MM.1S (cell line): ENCODE measurements at places on chromosomes 4 and X.

GRCh38 chr4:142824368-142824767 lies 21.7 kb downstream of the INPP4B start:
- H3K27ac ChIP-seq, result no peak overlapping the region
- H3K4me3 ChIP-seq, result no peak overlapping the region
- no peaks in the 10 kb centered on the region for H3K27me3 ChIP-seq

GRCh38 chrX:29541038-29541437 lies 674.3 kb upstream of the MAGEB2 start:
- no peak overlapping the region for H3K4me3 ChIP-seq
- no peaks in the 10 kb centered on the region for H3K27me3 ChIP-seq
- H3K27ac ChIP-seq, result no peak overlapping the region

- no peak overlapping the region for H3K27ac ChIP-seq
- no peak for DNase-seq
- H3K4me1 ChIP-seq, result peaks cover 35% of the 10 kb centered on the region
- H3K4me3 ChIP-seq, result no peak overlapping the region
- no peaks in the 10 kb centered on the region for H3K36me3 ChIP-seq
Measured at GRCh38 chrX:37799936-37800335, 20.1 kb downstream of the CYBB start.

DNA sequence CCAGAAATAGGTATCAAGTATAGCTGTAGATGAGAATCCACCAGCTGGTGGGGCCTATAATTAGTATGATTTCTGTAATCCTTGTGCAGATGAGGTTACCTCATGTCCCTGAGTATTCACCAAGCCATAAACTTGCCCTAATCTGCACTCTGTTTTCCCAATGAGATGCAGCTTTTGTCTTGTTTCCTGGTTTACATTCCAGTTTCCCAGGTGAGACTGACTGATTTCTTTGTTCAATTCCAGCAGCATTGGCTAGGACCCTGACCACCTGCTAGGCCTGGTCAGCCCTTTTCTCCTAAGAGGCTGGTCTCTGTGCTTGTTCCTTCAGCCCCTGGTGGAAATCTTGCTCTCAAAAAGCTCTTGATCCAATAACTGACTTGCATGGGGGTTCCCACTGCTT lies 44.6 kb downstream of the GABRB1 start:
- no peaks in the 10 kb centered on the region for H3K36me3 ChIP-seq
- no peak overlapping the region for H3K4me3 ChIP-seq
- no peak for DNase-seq
- no peaks in the 10 kb centered on the region for H3K4me1 ChIP-seq
- H3K27ac ChIP-seq, result no peak overlapping the region
- H3K27me3 ChIP-seq, result no peaks in the 10 kb centered on the region

DNA sequence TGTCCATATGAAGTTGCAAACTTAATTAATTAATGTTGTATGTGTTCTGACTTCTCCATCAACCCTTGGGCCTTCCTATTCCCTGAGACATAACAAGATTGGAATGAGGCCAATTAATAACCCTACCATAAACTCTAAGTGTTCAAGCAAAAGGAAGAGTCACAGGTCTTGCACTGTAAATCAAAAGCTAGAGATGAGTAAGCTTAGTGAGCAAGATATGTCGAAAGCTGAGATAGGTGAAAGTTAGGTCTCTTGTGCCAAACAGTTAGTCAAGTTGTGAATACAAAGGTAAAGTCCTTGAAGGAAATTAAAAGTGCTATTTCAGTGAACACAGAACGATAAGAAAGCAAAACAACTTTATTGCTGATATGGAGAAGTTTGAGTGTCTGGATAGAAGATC lies 58.2 kb upstream of the GPRIN3 start:
- no peaks in the 10 kb centered on the region for H3K27me3 ChIP-seq
- H3K27ac ChIP-seq, result no peak overlapping the region
- no peak overlapping the region for H3K4me3 ChIP-seq
- H3K4me1 ChIP-seq, result no peaks in the 10 kb centered on the region

DNA sequence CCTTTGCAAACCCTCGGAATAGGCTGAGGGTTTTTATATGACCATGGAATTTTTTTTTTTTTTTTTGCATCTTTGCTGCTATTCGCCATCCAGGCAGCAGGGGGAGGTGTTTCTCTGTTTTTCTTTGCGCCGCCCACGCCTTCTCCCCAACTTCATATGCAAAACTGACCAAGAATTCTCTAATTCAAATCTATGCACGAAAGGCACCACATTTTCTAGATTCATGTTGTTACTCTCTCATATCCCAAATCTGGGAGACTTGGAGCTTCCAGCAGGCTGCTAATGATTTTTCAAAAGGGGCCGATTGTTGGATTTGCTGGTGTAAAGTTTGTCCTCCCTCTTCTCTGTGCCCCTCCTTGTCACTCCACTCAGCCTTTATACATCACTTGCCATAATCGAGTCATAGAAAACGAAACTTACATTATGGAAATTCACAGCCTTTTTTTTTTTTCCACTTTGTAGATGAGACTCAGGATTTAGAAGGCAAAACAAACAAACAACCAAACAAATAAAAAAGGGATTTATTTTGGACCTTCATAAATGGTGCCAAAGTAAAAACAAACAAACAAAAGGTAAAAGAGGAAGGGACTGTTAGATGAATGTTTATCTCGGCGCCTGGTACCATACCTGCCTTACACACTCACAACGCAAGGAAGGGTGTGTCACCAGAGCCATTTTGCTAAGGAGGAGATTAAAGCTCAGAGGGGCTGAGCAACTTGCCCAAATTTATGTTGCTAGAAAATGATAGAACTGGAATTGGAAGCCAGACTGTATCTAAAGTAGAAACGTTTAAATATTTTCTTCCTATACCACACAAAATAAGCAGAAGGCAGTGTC lies 29.3 kb upstream of the BOD1L1 start:
- peak overlapping the region; percentile 57 for H3K4me3 ChIP-seq
- H3K27me3 ChIP-seq, result no peaks in the 10 kb centered on the region
- no peak overlapping the region for H3K27ac ChIP-seq
- 0 out of 2 replicates have a peak, but pooled peaks cover 5% of the 10 kb centered on the region for H3K4me1 ChIP-seq
- H3K36me3 ChIP-seq, result no peaks in the 10 kb centered on the region

GRCh38 chr4:123776267-123776666 lies 379.7 kb downstream of the SPRY1 start:
- H3K4me1 ChIP-seq, result peaks cover 9% of the 10 kb centered on the region; the same call in 1 of the 2 replicates
- H3K36me3 ChIP-seq, result no peaks in the 10 kb centered on the region

DNA sequence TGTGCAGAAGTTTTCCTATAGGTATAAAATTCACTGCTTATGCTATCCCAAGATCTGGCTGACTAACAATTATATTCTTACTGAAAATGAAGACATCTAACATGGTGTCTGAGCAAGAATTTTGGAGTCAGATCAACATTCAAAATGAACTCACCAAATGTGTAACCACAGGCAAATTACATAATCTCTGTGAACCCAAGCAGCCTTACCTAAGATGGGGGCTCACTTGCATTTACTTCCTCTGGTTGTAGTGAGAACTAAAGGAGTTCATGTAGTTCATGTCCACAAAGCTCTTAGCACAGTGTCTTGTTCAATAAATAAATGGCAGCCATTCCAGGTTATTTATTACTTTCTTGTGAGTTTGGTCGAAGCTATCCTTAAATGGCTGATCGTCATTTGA lies 163.9 kb upstream of the LCORL start:
- DNase-seq, result no peak
- H3K27me3 ChIP-seq, result no peaks in the 10 kb centered on the region
- no peaks in the 10 kb centered on the region for H3K36me3 ChIP-seq
- H3K4me3 ChIP-seq, result no peak overlapping the region

DNA sequence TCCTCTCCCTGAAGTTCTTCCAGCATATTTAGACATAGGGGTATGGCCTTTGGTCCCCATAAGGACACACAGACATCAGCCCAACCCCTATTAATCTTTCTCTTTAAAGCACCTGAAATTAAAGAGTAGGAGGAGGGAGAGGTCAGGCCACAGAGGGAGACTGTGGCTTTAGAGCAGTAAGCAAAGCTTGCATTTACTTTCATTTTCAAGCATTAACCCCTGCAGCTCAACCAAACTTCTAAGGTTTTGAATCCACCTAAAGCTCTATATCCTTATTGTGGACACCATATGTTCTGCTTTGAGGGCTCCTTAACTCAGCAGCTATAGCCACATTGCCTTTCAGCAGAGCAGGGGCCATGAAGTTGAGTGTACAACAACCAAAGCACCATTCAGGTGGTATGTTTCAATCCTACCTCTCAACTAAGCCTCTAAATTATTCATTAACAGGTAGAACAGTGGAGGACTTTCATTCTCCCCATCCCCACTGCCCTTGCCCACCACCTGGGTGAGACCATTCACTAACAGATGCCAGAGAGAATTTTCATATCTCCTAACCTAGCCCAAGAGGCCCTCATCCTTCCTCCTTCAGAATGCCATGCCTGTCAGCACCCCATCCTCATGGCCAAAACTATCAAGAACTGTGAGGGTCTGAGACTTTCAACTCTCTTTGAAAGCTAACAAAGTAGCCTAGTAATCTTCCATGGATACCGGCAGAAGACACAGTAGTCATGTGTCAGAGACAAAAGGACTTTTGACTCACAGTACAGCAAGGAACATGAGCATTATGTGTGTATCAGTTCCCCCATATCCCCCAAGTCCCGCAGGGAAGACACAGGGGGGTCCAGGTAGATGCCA lies 20.8 kb downstream of the LIN54 start:
- no peaks in the 10 kb centered on the region for H3K27me3 ChIP-seq
- H3K4me1 ChIP-seq, result peaks cover 11% of the 10 kb centered on the region
- no peak overlapping the region for H3K4me3 ChIP-seq

- DNase-seq, result no peak
- H3K4me1 ChIP-seq, result no peaks in the 10 kb centered on the region
- H3K27me3 ChIP-seq, result no peaks in the 10 kb centered on the region
- no peak overlapping the region for H3K4me3 ChIP-seq
Measured at GRCh38 chrX:74520291-74520690, 94.1 kb downstream of the RLIM start.

DNA sequence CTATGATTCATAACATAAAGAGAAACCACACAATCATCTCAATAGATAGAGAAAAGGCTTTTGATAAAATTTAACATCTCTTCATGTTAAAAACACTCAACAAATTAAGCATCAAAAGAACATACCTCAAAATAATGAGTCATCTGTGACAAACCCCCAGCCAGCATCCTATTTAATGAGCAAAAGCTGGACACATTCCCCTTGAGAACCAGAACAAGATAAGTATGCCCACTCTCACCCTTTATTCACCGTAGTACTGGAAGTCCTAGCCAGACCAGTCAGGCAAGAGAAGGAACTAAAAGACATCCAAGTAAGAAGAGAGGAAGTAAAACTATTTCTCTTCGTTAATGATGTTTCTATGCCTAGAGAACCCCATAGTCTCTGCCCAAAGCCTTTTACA lies 507.2 kb downstream of the PABPC4L start:
- no peak for DNase-seq
- no peaks in the 10 kb centered on the region for H3K36me3 ChIP-seq
- no peak overlapping the region for H3K27ac ChIP-seq
- no peaks in the 10 kb centered on the region for H3K27me3 ChIP-seq

DNA sequence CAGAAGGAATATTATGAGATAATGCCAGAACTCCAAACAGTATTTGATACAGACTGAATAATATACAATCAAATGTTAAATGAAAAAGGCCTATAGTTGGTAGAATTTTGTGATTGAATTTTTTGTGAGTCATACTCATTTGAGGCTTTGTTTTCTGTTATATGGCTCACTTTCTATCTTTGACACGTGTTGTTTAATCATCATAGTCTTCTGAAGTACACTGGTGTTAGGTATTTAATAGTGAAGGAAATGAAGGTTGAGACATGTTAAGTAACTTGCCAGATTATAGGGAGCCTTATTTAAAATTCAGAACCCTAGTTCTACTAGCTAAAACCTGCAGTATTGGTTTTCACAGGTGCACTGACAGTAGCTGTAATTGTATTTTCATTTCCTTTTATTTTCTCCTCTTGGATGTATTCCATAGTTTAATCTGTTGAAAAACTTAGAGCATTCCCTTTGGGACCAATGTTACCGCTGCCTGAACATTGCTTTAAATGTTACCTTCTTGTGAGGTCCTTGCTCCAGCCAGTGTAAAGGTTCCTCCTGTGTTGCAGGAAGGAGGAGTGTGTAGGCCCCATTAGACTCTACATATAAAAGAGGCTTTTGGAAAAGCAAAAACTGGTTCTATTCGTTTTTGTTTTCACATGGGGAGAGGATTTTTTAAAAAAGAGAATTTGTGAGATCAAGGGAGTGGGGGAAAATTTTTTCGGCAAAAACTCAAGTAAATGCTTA lies 224.1 kb downstream of the ARHGAP10 start:
- 0 out of 2 replicates have a peak, but pooled peaks cover 4% of the 10 kb centered on the region for H3K36me3 ChIP-seq
- H3K27me3 ChIP-seq, result no peaks in the 10 kb centered on the region
- H3K27ac ChIP-seq, result no peak overlapping the region
- DNase-seq, result no peak

DNA sequence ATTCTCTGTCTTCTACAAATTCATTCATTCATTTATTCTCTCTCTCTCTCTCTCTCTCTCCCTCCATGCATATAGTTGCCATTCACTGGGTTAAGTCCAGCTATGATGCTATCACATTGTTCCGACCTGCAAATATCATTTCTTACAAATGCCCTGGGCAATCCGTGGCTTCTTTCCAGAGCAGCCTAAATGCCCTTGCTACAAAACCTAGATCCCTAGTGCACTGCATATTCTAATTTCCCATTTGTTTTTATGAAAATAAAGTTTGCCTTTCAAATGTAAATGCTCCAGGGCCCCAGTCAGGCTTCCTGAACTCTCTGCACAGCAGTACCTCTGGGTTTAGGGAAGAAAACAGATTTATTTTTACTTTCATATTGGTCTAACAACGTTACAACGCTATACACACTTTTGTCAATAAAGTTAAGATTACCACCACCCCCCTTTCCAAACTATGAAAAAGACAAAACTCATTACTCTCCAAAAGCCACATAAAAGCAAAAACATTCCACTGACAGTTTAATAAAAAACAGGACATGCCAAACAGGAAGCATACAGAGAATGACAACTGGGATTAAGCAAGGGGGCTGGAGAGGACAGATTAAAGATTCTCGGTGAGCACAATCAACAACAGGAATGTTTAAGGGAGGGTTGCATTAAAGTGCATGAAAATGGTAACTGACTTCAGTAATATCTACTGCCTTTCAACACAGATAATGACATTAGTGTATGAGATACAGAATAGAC lies 104.3 kb downstream of the USP46 start:
- no peaks in the 10 kb centered on the region for H3K36me3 ChIP-seq
- H3K4me1 ChIP-seq, result no peaks in the 10 kb centered on the region
- no peaks in the 10 kb centered on the region for H3K27me3 ChIP-seq
- no peak overlapping the region for H3K4me3 ChIP-seq

GRCh38 chrX:50705042-50705441 lies 109.0 kb downstream of the SHROOM4 start:
- H3K36me3 ChIP-seq, result no peaks in the 10 kb centered on the region
- no peaks in the 10 kb centered on the region for H3K4me1 ChIP-seq
- no peak overlapping the region for H3K27ac ChIP-seq
- no peaks in the 10 kb centered on the region for H3K27me3 ChIP-seq
- no peak overlapping the region for H3K4me3 ChIP-seq

DNA sequence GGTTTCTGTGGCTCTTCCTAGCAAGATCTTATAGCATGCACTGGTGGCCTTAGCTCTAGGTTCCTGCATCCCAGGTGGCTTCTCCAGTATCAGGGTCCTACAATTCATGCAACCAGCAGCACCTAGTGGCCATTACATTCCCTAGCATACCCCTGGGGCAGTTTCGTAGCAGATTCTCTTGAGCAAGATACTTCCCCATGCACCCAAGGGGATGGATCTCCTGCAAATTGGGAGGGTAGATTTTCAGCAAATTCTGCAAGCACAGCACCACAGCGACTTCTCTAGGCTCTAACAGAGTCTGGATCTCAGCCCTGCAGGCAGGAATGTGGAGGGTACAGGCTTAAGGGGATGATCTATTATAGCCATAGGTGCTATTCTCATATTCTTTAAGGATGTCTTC lies 13.1 kb upstream of the SLC9B1 start:
- H3K27me3 ChIP-seq, result no peaks in the 10 kb centered on the region
- H3K36me3 ChIP-seq, result no peaks in the 10 kb centered on the region
- DNase-seq, result peak; percentile 28
- no peak overlapping the region for H3K27ac ChIP-seq
- no peaks in the 10 kb centered on the region for H3K4me1 ChIP-seq

- H3K4me3 ChIP-seq, result no peak overlapping the region
- peak; percentile 19 for DNase-seq
- no peaks in the 10 kb centered on the region for H3K27me3 ChIP-seq
Measured at GRCh38 chr4:73434311-73434710, 1.7 kb upstream of the AFP start.
